CD4-positive, alpha-beta T cell treated with Interleukin-10 for 1 hour (primary cell): ENCODE measurements at places on chromosomes 5 and 9.

DNA sequence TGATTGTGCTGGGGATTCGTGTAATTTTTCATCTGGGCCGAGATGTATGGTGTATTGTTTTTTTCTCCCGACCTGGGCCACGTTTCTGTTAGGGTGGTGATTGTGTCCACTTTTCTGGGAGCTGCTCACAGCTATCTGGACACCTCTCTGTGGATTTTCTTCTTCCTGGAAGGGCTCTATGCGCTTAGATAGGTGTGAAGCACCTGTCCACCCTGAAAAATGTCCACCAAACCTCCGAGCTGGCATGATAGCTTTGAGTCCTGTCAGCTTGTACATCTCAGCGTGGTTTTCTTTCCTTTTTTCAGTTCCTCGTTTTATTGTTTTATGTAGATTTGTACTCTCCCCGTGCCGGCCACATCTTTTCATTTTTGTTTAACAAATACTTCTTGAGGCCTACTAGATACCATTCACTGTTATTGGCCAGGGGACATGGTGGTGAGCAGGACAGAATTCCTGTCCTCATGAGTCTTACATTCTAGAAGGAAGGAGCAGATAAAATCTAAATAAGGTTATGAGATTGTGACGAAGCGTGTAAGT is 1.1 kb downstream of the UGCG start:
- DNase-seq = peak; percentile 18

GRCh38 chr9:4615251-4615650 is 46.8 kb upstream of the PLPP6 start:
- DNase-seq = no peak

DNA sequence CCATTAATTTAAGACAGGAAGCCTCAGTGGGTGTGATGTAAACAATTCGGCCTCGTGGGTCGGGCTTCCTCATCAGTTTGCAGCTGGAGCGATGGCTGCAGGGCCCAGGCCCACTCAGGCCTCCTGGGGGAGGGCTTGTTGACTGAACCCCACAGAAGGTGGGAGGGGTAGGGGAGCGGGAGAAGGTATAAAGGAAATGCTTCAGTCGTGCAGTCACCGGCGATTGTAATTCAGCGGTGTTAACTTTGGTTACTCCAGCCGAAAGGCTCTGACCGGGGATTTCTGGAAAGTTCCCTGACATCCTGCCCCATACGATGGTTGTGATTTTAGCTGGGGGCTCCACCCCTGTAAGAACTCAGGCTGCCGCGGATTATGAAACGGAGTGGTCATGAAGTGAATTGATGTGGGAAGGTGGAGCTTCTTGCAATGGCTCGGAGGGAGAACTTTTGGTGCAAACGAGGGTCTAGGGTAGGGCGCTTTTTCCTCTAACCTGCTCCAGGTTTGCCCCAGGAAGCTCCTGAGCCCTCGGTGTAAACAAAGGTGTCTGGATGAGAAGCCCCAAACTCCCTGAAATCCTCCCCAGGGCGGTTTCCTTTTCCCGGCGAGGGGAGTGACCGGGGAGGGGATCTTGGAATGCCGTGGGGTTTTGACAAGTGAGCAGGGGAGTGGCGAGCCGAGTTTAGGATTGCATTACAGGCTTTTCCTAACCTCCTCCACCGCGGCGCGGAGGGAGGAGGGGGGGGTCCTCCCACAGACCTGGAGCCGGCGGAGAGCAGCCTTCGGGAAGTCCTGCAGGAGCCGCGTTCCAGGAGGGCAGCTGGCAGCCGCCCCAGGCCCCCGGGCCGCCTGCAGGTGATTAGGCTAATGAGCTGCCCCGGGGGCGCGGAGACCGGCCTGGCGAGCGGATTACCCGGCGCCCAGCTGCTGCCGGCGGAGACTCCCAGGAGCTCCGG is 215.5 kb downstream of the PDZD2 start:
- no peak for DNase-seq

DNA sequence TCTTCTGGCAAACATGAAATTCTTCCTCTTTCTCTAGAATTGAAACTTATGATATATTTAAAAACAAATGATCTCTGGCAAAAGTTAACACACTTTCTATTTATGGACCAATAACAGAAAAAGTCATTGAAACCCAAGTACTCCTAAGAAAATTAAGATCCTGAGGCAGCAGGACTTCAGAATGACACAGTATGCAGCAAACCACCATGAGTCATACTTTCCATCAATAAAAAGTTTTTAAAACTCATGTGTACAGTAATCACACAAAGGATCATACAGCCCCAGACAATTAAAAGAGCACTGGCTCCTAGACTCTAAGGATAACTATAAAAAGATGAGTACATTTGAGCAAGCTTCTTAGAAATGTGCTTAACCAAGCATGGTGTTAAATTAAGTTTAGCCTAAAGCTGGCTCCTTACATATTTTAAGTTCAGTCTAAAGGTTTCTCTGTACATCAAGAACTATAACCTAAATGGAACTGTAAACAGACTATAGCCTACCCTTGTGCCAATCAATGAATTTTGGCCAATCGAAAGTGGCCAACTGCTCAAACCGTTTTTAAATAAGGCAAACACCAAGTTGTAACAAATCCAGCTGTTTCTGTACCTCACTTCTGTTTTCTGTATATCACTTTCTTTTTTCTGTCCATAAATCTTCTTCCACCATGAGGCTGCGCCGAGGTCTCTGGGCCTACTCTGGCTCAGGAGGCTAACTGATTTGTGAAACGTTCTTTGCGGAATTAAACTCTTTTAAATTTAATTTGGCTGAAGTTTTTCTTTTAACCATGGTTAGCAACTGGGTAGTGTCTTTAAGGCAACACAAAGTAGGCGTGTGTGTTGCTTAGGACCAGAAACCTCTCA is 232.1 kb upstream of the PIK3R1 start:
- DNase-seq = no peak

GRCh38 chr9:135961811-135962695 is 880 bp upstream of the UBAC1 start:
- no peak for DNase-seq

DNA sequence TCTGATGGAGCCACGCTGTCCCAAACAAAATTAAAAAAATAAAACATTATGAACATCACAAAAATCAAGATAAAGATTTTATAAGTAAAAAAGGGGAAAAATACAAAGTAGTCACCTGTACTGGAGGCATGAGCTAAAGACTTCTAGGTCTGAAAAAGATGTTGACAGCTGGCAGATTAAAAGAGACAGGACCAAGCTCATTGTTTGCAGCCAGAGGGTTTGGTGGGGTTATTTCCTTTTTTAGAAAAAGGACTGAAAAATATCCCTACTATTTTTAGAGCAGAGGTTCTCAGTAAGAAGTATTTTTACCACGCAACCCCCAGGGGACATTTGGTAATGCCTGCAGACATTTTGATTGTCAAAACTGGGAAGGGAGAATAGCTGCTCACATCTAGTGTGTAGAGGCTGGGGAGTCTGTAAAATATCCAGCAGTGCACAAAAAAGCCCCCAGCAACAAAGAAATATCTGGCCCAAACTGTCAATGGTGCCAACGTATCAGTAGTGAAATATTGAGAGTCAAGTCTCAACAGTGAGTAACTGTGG is 353.4 kb downstream of the TLE1 start:
- no peak for DNase-seq

DNA sequence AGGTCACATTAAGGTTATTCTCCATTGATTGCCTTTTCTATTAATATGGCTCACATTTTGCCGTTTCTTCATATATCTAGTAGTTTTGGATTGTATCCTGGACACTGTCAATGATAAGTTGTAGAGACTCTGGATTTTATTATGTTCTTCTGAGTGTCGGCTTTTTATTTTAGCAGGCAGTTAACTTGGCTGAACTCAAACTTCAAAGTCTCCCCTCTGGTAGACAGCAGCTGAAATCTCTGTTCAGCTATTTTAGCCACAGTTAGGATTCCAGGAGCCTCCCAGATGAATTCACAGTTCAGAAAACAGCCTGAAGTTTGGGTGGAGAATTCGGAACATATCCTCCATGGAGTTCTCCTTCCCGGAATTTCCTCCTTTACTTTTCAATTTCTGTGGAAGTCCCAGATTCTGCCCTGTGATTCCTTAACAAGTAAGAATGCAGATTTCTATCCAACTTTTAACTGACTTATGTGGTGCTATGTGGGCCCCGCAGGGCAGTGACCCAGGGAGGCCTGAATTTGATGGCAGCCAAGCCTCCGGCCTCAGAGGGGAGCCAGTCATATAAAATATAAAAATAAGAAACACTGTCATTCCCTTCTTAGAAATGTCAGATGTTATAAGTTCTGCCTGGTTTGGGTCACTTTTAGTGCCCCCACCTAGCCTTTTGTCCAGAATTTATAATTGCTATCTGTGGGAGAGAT is 39.3 kb upstream of the MVB12B start:
- DNase-seq = no peak

GRCh38 chr5:102627315-102627714 is 127.8 kb upstream of the PAM start:
- no peak for DNase-seq

DNA sequence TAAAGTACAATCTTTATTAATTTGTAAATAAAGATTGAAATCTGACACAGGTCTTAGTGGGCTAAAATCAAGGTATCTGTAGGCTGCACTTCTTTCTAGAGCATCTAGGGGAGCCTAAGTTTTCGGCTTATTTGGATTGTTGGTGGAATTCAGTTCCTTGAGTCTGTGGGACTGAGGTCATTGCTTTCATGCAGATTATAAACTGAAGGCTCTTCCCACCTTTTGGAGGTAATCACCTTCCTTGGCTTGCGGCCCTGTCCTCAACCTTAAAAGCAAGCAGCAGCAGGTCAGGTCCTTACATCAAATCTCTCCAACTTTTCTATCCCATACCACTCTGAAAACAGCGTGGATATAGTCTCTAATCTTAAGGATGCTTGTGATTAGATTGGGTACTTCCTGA is 25.9 kb downstream of the MAT2B start:
- DNase-seq = no peak

DNA sequence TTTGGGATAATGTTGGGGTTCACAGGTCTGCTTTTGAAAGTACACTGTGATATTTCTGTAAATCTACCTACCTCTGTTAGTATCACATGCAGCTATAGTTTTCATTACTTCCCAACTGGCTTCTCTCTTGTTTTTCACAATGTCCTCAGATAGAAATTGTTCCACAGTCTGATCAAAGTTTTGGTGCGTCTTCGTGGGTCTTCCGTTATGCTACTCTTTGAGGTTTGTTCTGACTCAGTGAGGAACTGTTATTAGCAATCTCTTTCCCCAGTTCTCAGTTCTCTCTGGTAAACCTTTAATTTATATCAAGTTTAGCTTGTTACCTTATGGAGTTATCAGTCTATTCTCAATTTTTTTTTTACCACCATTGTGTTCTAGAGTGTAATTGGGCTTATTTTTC is 2061.2 kb upstream of the CDH9 start:
- DNase-seq = no peak

DNA sequence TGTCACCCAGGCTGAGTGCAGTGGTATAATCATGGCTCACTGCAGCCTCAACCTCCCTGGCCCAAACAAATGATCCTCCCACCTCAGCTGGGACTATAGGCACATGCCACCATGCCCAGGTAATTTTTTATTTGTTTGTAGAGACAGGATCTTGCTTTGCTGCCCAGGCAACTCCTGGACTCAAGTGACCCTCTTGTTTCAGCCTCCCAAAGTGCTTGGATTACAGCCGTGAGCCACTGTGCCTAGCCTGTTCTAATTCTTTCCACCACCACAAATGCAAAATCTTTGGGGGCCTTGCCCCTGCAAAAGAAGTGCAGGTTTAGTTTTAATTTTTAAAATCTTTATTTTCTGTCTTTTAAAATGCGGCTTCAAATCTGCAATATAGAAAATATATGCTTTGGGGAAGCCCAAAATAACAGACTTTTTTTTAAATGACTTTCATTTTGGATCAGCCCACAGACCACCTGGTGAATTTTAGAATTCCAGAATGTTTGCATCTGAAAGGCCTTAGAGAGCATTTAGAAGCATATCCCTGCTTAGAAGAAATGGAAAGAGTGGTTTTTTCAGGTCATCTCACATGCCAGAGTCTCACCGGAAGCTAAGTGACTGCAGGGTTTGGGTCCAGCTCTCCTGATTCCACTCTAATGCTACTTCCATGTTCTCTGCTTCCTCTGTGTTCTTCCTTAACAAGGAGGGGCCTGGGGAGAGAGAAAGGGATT is 111.4 kb upstream of the FER start:
- no peak for DNase-seq

GRCh38 chr5:104178066-104178465 is 615.5 kb upstream of the NUDT12 start:
- DNase-seq = no peak

DNA sequence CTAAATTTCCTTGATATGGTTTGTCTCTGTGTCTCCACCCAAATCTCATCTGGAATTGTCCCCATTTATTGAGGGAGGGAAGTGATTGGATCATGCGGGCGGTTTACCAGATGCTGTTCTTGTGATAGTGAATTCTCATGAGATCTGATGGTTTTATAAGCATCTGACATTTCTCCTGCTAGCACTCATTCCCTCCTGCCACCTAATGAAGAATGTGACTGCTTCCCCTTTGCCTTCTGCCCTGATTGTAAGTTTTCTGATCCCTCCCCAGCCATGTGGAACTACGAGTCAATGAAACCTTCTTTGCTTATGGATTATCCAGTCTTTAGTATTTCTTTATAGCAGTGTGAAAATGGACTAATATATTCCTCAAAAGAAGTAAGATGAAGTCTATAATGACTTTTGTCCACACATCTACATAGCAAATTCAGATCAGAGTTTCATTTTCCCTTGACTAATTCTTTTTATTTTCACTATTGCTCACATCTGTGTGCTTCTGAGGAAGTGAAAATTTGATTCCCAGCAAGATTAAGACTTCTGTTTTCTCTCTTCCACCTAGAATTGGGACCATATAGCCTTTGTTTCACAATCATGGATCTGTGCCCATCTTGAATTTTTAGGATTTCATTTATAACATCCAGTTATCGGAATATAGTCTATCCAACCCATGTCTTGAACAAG is 393.5 kb downstream of the DMAC1 start:
- no peak for DNase-seq

DNA sequence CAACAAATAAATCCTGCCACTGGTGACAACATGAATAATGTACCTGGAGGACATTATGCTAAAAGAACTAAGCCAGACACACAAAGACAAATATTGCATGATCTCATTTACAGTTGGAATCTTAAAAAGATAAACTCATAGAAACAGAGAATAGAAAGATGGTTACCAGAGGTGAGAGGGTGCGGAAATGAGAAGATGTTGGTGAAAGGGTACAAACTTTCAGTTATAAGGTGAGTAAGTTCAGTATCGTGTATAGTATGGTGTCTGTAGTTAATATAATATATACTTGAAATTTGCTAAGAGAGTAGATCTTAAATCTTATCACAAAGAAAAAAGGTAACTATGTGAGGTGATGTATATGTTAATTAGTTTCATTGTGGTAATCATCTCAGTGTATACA is 63.3 kb downstream of the PRRC1 start:
- DNase-seq = no peak

DNA sequence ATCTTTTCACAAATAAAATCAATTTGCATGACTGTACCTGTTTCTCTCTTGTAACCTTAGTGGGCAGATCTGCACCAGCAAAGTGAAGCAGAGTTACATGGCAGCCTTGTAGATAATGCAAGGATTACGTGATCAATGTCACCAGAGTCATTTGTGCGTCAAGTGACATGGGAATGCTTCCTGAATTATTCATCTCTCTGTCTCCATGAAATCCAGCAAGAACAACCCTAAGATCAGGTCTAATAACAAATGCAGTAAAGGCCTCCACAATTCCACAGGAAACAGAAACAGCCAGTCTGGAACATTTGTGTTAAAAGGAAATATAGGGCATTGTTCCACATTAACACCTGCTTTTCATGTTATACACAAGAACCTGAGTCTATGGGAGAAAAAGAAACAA is 7.8 kb downstream of the GZMA start:
- no peak for DNase-seq
